ENCODE measurements at places on chromosomes 16 and 17. TPM values are rescaled to one million over a fixed set of nuclear protein-coding genes. Genes with fewer than 3 reads are reported as not detected.

CD300C gene
- 0.20 TPM for total RNA-seq

DNA sequence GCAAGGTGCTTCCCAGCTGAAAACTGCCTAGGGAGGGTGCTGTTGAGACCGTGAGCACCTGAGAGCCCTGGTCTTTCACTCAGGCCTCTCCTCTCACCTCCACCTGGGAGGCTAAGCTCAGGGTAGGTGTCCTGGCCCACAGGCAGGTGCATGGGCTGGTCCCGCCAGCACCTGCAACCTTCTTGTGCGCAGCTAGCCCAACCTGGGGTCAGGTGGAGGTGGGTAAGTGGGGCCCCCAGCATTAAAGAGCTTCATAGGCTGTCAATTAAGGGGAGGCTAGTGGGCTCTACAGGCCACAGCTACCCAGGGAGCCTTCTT lies 8.7 kb downstream of the ADCY7 start:
- DNase-seq = peak; percentile 42

- DNase-seq = no peak
Measured at GRCh38 chr17:29151567-29151966, 28.6 kb downstream of the MYO18A start.

DNA sequence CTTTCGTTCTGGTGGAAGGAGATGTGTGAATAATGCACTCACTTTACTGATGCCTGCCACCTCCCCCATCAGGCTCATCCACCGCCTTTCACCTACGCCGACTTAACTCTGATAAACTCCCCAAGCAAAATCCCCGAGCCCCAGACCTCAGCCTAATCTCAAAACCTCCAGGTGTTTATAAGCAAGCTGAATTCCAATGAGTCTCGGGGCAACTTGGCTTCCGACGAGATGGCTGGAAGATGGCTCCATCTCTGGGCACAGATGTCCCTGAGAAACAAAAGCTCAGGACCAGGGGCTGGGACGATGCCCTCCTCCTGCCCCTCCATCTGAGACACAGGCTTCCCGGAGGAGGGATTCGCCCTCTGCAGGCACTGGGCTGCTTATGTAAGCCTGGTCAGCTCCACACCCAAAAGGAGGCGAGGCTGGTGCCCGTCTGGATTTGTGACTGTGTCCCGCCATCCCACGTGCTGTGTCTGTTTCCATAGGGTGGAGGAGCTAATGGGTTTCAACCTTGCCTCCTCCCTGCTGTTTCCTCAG lies 386.4 kb upstream of the TNRC6C start:
- no peak for DNase-seq

KCNJ18 gene
- total RNA-seq = not detected

DNA sequence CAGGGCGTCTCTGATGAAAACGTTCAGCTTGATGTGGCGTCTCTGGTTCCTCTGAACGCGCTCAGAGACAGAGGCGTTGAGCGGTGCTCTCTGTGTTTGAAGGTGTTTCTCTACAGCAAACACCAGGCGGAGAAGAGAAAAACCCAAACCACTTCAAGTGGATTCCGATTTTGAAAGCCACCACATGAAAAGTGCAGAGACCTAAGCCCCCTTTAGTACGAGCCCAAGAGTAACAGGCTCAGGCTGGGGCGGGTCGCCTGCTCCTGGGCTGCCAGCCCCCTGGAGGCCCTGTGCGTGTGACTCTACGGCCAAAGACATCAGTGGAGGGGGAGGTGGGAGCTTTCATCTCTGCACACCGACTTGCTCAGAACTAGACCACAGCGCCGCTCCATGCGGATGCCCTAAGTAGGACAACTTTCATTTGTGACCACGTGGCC lies 328.4 kb downstream of the MAF start:
- DNase-seq = peak; percentile 65

DNA sequence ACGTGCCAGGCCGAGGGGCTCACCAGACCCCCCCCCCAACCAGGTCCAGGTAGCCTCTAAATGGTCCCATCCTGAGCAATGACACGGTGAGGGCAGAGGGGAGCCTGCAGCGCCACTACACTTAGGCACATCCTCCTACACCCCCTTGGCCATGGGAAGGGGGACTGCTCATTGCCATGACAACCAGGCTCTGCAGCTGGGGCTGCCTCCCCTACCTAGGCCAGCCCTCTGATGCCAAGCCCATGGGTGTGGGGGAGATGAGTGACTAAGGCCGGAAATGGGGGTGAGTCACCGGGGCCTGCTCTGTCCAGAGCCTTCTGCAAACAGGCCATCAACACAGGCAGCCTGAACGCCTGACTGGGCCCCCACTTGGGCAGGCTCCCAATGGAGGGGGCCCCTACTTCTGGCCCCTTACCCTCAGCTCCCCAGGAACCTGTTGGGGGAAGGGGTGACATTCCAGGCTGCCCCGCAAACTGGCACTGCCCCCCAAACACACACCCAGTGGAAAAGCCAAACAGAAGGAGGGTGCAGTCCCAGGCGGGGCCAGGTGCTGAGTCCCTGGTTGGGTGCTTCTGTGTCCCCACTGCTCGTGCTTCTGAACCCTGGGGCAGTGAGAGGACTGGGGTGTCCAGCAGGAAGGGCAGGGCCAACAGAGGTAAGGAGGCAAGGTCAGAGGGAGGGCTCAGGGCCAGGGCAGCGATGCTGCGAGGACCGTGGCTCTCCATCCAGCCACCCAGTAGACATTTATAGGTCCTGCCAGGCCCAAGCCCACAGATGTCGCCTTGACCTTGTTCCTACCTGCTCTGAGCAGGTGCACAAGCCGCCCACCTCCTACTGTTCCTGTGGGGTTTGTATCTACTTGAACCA lies 8.2 kb downstream of the PLCD3 start:
- no peak for DNase-seq

DNA sequence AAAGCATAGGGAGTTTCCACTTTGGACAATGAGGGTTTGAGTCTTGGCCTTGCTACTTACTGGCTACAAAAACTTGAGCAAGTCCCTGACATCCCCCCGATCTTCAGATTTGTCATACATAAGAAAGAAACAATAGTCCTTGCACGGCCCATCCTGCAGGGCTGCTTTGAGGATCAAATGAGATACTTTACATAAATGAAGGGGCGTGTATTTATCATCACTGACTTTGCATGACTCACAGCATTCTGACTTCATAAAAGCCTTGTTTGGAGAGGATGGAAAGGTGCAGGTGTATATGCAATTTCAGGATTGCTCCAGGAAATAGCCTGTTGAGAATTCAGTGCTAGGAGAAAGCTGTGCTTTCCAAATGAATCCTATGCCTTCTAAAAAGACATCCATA lies 465.0 kb upstream of the MAF start:
- DNase-seq = no peak

DNA sequence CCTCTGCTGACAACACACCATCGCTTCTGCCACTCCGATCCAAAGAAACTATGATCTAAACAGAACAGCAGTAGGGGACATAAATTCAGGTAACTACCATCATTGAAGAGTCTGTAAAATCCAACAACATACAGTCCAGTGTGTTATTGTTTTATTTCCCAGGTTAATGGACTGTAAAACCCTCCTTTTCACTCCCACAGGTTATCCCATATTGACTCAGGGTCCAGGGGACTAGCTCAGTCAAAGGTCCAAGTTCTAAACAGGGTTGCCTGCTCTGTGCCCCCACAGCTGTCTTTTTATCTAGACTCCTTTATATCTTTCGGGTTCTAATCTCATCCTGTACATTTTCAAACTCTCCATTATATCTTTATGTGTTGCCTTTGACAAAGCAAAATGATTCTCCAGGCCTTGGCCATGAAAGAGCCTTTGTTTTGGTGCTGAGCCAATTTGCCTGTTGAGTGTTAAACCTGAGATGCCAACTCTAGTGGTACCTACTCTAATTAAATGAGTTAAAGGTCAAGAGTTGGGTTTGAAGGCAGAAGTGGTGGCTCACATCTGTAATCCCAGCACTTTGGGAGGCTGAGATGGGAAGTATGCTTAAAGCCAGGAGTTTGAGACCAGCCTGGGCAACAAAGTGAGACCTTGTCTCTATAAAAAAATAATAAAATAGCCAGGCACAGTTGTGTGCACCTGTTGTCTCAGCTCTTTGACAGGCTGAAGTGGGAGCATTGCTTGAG lies 80.5 kb downstream of the SNX11 start:
- no peak for DNase-seq

LITAFD gene
- total RNA-seq = not detected

- no peak for DNase-seq
Measured at GRCh38 chr17:66620528-66620927, 214.4 kb upstream of the CACNG5 start.

- no peak for DNase-seq
Measured at GRCh38 chr17:12231355-12231682, 210.6 kb downstream of the MAP2K4 start.

ZNF319 gene
- total RNA-seq = 12.8 TPM

KLHL11 gene
- total RNA-seq = 24.7 TPM

KRTAP3-1 gene
- total RNA-seq = not detected

CCDC200 gene
- total RNA-seq = not detected

DNA sequence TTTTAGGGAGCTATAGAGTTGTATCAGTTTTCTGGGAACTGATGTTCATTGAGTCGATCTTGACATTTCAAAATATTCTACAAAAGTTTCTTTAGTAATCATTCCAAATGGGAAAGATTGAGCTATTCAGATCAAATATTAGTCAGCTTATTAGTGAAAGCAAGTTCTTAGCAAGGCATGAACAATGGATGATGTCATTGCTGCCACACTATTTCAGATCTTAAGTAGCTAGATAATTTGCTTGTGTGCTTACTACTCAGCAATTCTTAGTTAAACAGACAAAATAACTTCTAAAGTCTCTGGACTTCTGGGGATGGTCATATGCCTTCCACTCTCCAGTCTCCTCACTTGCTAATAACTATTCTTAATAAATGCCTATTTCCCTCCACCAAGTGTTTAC lies 69.0 kb upstream of the CDH8 start:
- DNase-seq = no peak

- no peak for DNase-seq
Measured at GRCh38 chr16:3088925-3089716, 10.0 kb downstream of the ZSCAN10 start.

HEATR9 gene
- total RNA-seq = 2.3 TPM

- no peak for DNase-seq
Measured at GRCh38 chr17:42009170-42009569, 8.1 kb downstream of the DNAJC7 start.

DNA sequence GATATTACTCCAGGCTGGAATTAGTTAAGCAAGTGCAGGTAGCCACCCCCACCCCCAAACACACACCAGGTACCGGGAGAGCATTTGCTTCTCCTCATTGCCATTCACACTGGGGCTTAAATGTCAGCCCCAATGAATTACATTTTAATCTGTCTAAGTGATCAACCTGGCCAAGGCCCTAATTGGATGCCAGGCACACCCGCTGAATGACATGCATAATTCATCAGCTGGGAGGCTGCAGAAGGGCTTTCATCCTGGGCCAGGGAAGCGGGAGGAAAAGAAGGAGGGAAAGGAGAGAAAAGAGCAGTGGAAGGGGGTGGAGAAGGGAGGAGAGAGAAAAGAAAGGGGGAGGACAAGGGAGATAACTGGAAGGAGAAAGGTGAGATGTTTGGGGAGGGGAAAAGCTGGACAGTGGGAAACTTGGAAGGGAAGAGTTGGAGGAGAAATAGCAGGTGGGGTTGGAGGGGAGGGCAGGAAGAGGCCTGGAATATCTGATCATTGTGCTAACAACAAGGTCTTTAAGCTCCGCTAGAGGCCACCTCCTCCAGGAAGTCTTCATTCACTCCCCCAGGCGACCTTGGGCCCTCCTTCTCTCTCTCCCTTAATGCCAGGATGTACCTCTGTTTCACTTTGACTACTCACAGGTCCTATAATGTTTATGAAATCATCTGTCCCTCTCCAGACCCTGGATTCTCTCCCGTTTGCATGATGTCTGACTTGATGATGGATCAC lies 40.1 kb upstream of the CES5A start:
- DNase-seq = no peak

HNF1B gene
- total RNA-seq = 0.73 TPM

DNA sequence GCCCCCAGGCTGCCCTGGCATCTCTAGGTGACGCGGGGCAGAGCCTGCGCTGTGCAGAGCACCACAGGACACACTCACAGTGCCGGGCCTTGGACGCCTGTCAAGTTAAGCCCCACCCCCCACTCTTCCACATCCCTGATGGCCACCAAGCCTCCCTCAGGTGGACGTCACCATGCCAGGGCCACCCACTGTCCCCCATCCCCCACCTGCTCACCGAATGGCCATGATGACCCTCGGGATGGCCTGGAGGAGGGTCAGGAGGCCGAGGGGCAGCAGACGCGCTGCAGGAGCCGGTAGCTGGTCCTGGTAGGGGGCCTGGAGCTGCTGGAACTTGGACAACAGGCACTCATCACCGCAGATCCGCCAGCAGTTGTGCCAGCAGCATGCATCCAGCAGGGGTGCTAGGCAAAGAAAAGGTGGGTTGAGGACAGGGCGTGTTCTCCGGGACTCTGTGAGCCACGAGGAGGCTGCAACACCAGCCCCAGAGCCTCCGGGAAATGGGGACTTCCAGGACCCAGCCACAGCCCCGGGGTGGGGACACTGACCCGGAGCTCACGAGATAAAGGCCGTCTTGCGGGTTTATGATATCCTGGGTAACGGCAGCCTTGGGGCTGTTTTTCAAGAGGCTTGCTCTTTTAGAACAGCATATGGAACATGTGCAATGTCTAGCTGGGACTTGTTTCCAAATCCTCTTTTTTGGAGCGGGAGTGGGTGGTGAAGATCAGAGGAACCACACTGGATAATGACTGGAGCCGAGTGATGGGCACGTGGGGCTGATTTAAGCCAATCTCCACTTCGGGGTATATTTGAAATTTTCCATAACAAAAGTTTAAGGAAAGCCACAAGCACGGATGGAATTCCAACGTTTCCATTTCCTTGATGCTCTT lies 11.4 kb downstream of the C16orf95 start:
- no peak for DNase-seq

IL34 gene
- total RNA-seq = not detected

GRCh38 chr16:50558913-50559312 lies 10.7 kb downstream of the NKD1 start:
- DNase-seq = no peak

GRCh38 chr17:77579682-77580081 lies 378.8 kb upstream of the TNRC6C start:
- no peak for DNase-seq

CCL7 gene
- total RNA-seq = not detected

SCNN1B gene
- total RNA-seq = not detected

- no peak for DNase-seq
Measured at GRCh38 chr17:13538841-13539411, 62.8 kb downstream of the HS3ST3A1 start.

GRCh38 chr17:2068519-2069051 lies 13.7 kb downstream of the HIC1 start:
- DNase-seq = no peak

GRCh38 chr17:66506641-66507040 lies 204.2 kb downstream of the PRKCA start:
- no peak for DNase-seq

GRCh38 chr16:47644166-47644565 lies 183.0 kb downstream of the PHKB start:
- DNase-seq = no peak

CENPN gene
- total RNA-seq = 52.2 TPM

- DNase-seq = no peak
Measured at GRCh38 chr16:10335681-10336080, 50.2 kb upstream of the ATF7IP2 start.

NEUROD2 gene
- not detected for total RNA-seq

CRYM gene
- not detected for total RNA-seq

- DNase-seq = no peak
Measured at GRCh38 chr17:1072551-1072961, 75.6 kb downstream of the TIMM22 start.

DHRS7C gene
- not detected for total RNA-seq

SKAP1 gene
- total RNA-seq = 56.0 TPM

RILP gene
- 2.1 TPM for total RNA-seq

- DNase-seq = no peak
Measured at GRCh38 chr17:11029791-11030190, 191.9 kb upstream of the PIRT start.

GRCh38 chr17:32831627-32832243 lies 45.2 kb downstream of the MYO1D start:
- DNase-seq = no peak

MEFV gene
- not detected for total RNA-seq

TBC1D3E gene
- total RNA-seq = 0.24 TPM
